ENCODE measurements at places on chromosomes 13 and 19. TPM values are rescaled to one million over a fixed set of nuclear protein-coding genes. Genes with fewer than 3 reads are reported as not detected.

- DNase-seq: no peak
These were observed 2.1 kb downstream of the MAP2K2 start for GRCh38 chr19:4121815-4122214.

DNA sequence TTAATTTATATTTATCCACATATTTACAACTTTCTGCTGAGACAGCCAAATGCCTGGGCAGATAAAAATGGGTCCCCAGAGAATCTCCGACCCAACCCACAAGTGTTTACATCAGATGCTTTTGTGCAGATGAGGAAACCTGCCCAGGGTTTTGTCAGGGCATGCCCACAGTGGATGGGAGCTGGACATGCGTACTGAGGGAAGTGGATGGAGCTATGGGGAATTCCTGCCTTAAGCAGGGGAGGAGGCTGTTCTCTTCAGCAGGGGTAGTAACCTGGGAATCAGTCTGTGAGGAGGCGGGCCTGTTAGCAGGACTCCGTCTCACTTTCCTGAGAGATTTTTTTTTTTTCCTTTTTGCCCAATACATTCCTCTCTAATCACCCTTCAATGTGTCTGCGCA lies 122.9 kb downstream of the RFC3 start:
- DNase-seq: no peak

GRCh38 chr13:101714195-101714594 lies 261.7 kb downstream of the ITGBL1 start:
- DNase-seq: no peak

GRCh38 chr19:41699231-41699967 lies 9.0 kb upstream of the CEACAM5 start:
- DNase-seq: no peak

GRCh38 chr19:6694147-6694815 lies 24.3 kb upstream of the TNFSF14 start:
- no peak for DNase-seq

Gene FXYD5
- 615 TPM for total RNA-seq

- DNase-seq: no peak
These were observed 1120.7 kb downstream of the DIAPH3 start for GRCh38 chr13:59043016-59043415.

- peak; percentile 68 for DNase-seq
These were observed 1.2 kb downstream of the SLC7A1 start for GRCh38 chr13:29594303-29594709.

Gene SYT5
- 0.41 TPM for total RNA-seq

- peak; percentile 83 for DNase-seq
These were observed at the start of gene BICRA for GRCh38 chr19:47608969-47609905. BICRA (plus strand) TSS chr19:47609134; CDS start chr19:47673575, 64,441 bp downstream.

Gene GNG7
- total RNA-seq: 5.2 TPM

GRCh38 chr13:109781384-109782065 lies 4.9 kb downstream of the IRS2 start:
- no peak for DNase-seq

- no peak for DNase-seq
These were observed 468 bp upstream of the SERTM1 start for GRCh38 chr13:36673352-36673751.

GRCh38 chr19:3699741-3700241 lies 477 bp downstream of the PIP5K1C start:
- DNase-seq: no peak

Gene RPL28
- total RNA-seq: 3,995 TPM

- no peak for DNase-seq
These were observed 43.8 kb downstream of the COG6 start for GRCh38 chr13:39699274-39699673.

Gene OCEL1
- 20.5 TPM for total RNA-seq

DNA sequence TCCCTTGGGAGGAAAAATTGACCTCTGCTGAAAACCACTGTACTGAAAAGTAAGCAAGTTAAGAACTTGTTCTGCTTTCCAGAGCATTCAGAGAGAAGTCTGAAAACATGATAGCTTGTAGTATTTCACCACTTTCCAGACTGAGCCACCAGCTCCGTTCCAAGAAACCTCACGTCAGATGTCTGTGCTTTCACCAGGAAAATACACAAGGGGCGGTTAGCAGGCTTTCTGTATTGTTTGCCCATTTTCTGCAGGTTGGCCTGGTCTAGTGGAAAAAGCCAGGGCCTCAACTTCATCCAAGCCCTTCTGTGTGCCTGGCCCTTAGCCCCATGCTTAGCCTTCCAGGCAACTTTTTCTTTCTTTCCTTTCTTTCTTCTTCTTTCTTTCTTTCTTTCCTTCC lies 36.4 kb downstream of the RXFP2 start:
- no peak for DNase-seq

DNA sequence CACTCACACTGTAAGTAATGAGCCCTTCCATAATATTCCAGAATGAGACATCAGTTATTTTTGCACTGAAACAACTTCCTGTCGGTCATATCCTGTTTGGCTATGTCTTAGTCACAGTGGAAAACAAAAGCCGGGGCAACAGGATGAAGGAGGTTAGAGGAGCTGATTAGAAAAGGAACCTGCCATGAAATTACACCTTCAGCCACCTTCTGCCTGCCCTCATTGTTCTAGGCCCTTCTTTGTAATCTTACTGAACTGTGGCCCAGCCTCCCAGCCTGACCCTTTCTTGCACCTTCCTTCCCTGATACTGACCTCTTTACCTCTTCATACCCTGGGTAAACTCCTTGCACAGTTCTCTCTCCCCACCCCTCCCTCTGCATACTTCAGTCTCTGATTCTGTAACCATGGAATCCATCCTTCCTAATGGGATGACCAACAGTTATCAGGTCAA lies 67.3 kb downstream of the DOCK9 start:
- peak; percentile 50 for DNase-seq

Gene MAMSTR
- total RNA-seq: 0.50 TPM

Gene MEF2B
- 3.0 TPM for total RNA-seq

DNA sequence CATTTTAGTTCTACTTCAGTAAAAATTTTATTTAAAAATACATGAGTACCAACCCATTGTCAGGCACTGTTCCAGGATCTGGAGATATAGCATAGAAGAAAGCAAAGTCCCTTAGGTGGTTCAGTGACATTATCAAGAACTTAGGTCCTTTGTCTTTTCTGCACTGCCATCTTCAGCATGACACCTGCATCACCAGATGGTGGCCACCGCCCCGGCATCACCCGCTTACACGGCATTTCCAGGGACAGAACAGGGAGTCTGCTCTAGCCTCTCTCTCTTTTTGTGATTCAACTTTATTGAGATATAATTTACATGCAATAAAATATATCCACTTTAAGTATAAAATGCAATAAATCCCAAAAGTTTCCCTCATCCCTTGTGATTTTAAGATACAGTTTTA lies 23.5 kb downstream of the DYRK1B start:
- DNase-seq: no peak

Gene POMP
- total RNA-seq: 28.5 TPM

DNA sequence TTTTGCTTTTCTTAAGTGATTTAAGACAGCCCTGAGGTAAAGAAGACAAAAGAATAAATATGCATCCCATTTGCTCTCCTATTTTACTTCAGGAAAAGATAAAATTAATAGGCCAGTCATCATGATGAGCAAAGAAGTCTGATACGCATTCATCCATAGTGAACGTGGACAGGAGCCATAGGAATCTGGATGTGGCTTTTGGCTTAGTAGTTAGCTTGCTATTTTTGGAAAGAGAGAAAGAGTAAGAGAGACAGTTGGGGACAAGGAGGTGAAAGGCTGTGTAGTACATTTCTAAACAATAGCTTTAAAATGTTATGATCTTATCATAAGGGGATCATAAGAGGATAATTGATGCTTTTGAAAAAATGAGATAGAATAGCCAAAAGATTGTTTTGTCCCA lies 545.2 kb downstream of the IRS2 start:
- no peak for DNase-seq

DNA sequence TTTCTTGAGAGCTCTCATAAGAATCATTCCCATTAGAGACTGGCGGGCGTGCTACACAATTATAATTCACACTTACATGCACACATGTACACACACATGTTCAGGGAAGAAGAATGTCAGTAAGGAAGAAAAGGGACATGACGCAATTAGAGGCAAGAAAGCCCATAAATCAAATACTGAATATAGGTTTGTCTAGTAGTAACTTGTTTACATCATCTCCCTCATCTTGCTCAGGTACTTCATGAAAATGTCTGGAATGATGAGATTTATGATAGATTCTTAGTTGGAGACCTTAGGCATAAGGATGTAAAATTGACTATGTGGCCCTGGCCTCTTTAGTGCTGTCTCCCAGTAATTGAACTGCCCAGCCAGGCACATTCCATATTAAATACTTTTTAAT lies 628.0 kb upstream of the PCDH20 start:
- no peak for DNase-seq

Gene SHANK1
- total RNA-seq: not detected

Gene CEACAM21
- 30.7 TPM for total RNA-seq

Gene ZFP82
- 3.8 TPM for total RNA-seq

Gene JAK3
- 120 TPM for total RNA-seq

Gene CYP4F2
- total RNA-seq: not detected

Gene HAUS5
- total RNA-seq: 28.4 TPM

DNA sequence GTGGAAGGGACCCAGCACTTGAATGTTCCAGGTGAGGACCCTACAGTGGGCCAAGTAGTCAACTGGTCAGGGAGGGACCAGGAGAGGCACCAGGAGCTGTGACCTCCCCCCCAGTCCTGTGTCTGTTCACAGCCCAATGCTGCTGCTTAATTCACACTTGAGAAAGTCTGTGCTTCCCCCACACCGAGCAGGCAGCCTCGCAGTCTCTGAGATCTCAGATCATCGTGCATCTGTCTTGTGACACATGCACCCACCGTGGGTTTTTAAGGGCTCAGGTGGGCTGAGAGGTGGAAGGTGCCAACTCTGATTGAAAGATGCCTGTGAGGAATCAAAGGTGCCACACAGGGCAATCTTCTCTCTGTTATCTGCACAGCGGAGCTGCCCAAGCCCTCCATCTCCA lies 6.2 kb downstream of the CEACAM5 start:
- no peak for DNase-seq

- peak; percentile 43 for DNase-seq
These were observed 673 bp downstream of the SPATA13 start for GRCh38 chr13:24161010-24161775.

DNA sequence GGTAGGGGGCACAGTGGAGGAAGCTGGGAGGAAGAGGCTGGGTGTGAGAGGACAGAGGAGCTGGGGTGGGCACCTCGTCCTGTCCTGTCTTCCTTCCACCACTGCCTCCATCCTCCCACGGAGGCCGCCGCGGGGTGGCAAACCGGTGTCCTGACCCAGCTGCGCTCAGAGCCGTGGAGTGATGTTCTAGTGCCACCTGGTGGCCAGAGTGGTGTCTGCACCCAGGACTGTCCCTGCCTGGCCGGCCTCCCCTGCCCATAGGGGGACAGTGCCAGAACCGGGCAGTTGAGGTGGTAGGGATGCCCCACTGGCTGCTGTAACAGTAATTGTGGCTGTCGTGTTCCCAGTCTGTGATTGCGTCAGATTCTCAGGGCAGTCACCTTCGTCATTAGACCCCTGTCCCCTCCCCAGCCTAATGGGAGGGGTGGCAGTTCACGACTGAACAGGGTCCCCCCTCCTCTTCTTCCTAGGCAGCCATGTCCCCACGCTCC lies 11.1 kb upstream of the ARRDC2 start:
- DNase-seq: peak; percentile 84

GRCh38 chr19:55116859-55117662 lies at the start of gene PPP1R12C:
PPP1R12C (minus strand) TSS chr19:55117637; CDS start chr19:55117543, 94 bp downstream.
- peak; percentile 55 for DNase-seq

Gene LGALS4
- 3.1 TPM for total RNA-seq

DNA sequence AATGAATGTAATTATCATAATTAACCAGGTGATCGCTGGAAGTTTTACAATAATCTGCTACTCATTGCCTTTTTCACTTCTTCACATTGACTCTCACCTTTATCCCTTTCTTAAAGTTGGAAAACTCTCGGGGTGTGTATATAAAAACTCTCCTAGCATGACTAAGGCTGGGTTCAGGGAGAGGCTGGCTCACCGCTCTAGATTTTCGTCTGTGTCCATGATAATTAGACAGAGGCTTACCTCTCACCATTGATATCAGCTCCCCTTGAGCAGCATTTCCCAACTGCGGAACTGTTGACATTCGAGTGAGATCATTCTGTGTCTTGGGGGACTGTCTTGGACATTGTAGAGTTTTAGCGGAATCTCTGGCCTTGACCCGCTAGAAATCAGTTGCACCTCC lies 39.4 kb downstream of the NFIX start:
- no peak for DNase-seq

Gene MBD3L2
- total RNA-seq: not detected

DNA sequence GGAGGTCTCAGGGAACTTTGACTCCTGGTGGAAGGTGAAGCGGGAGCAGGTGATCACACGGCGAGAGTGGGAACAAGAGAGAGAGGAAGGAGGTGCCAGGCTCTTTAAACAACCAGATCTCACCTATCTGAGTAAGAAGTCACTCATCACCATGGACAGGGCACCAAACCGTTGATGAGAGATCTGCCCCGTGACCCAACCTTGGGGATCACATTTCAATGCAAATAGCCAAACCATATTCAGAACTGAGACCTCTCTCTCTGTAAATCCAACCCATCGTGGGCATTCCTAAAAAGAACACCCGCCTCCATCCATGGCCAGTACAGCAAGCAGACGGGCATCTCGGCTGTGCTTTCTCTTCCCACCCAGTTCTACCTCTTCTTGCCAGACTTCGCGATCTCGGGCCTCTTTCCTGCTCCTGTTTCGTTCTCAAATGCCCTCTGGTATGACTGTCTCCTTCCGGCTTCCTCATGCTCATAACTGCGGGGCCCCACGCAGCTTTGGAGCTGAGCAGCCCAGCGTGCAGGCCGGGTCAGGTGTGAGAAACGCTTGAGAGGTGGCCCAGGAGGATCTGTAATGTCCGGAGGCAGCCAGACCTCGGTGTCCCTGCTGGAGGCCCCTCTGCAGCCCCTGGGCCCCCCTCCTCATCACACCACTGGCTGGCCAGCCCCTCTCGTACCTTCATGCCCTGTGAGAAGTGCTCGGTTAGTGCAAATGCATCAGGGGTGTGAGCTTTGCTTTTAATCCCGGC lies 97.0 kb upstream of the GPR183 start:
- DNase-seq: no peak

DNA sequence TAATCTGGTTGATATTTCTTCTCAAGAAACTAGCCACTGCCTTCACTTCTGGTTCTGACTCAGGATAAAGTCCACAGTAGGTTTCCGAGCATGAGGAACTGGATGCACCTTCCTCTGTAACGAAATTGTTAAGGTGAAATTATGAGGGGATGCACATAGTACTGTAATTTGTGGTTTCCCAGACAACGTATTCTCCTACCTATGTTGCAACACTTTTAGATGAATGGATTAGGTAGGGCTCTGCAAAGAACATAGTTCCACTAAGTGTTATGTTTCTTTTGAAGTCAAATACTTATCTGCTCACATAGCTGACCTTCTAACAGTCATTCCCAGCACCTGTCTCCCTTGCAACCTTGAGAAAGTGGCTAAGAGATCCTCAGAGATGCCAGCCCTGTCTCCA lies 5.7 kb upstream of the ZC3H13 start:
- no peak for DNase-seq
